ENCODE measurements at places on chromosomes 7 and 10.

DNA sequence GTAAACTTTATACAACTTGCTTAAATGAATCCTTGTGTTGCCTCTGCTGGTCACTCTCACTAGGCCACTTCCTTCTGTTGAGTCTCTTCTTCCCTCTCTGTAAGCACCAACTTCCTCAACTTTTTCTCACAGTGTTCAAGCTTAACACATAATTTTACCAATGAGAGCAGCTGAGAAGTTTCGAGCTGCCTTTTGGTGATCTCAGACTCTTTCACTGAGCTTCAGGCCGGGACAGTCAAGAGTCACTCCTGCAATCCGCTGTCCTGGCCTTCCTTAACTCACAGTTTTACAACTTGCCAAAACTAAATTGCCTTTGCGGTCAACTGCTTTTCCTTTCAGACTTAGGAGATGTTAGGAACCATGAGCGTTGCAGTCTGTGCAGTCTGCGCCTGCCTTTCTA, 47.4 kb downstream of the PRPF18 start:
- DNase-seq = no peak

GRCh38 chr10:55091691-55092328, 290.8 kb upstream of the PCDH15 start:
- DNase-seq = no peak

DNA sequence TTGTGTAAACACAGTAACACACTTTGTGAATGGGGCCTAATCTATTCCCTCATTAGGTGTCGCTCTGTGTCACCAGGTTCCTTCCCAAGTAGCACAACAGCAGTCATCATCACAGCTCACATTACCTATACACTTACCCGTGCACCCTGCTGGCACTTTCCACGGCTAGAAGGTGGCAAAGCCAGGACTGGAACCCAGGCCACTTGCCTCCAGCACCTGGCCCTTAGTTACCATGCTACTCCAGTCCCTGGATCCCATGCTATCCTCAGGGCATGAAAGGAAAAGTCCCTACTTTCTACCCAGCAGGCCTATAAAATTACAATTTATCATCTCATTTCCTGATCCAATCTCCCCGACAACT, 18.4 kb downstream of the SMURF1 start:
- DNase-seq = peak; percentile 86

- DNase-seq = no peak
Observed at GRCh38 chr10:52357971-52358370, 43.9 kb downstream of the DKK1 start.

DNA sequence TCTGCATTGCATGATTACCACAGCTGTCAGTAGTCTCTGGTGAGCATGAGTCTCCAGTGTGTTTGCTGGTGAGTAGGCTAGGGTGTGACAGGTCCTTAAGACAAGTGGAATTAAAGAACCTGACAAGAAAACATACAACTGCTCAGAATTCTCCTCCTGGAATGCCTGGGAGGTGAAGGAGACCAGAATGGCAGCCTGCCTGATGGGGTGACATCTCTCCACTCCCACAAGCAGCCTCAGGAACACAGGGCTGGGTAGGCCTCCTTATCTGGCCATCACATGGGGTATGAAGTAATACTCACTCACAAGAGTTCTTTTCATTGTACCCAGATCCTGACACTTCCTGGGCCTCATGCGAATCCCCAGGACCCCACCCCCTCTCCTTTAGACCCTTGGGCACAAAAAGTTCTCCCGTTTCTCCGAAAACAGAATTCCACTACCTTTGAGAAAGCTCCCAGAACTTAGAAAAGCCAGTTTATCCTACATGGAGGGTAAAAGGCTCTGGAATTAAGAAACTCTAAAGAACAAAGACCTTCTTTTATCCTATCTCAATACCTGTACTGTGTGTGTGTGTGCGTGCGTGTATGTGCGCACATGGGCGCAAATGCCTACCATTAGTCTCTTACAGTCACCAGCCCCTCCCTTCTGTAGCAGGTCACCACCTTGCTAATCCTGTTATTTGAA, 33.4 kb upstream of the C1GALT1 start:
- DNase-seq = no peak

Data from NCI-H345 (cell line).